Omental fat pad (tissue), 4 donors: ENCODE measurements at places on chromosomes 16 and 17.

DNA sequence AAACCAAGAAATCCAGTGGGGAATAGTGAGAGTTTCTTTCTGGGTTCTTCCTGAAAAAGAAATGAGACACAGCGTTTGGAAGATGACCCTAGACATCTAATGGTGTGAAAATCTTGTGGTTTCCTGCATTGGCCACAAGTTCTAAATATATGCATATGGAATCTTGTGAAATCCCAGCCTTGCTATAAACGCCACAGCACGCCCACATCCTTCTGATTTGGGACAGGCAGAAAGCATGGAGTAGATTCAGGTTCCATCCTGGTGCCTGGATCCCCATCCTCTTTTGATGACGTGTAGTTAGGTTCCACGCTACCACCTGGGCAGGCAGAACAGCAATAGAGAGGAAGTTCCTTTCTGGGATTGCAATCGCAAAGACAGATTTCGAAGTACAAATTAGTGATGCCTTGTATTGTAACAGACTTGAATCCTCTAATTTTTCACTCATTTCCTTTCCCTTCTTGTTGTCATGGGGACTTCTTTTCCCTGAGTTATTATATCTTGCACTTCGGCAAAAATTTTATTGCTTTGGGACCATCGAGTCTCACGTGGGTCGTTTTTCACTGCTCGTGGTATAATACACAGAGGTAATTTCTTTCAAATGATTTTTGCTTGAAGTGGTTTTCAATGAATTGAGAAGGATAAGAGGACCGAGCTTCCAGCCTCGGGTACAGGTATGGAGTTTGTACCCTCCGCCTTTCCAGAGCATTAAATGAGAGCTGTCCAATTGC, 37.6 kb downstream of the HS3ST4 start:
- DNase-seq: no peak

DNA sequence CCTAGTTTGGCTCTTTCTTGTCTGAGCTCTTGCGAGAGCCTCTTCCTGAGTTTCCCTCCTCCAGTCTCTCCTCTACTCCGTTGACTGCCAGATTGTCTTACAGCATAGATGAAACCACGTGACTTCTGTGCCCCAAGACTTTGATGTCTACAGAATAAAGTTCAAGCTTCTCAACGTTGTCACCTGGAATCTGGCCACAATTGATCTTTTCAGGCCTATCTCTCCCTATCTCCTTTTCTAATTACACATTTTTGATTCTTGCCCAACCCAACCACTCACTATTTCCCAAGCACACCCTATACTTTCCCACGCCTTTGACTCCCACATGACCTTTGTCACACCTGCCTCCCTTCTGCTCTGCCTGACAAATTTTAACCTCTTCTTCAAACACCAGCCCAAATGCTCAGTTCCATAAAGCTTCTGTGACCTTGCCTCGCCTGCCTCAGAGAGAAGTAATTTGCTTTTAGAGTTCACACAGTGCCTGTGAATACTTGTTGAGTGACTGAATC, 52.4 kb upstream of the PMFBP1 start:
- no peak for DNase-seq

DNA sequence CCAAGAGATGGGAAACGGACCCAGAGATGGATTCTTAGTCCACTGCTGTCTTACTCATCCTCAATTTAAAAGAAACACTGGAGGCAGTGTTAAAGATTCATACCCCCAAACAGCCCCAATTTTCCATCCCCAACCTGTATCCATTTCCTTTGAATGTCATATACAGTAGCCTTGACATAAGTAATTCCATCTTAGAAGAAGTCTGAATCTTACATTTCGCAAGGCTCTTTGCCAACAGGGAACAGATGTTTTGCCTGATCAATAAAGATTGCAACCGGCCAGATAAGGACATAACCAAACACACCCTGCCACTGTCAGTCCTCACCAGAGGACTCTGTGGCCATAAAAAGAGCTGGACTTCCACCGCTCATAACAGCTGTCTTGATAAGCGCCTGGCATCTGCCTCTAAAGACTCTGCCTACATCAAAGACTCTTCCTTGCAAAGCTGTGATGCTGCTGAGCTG, 59.0 kb upstream of the MED9 start:
- no peak for DNase-seq

DNA sequence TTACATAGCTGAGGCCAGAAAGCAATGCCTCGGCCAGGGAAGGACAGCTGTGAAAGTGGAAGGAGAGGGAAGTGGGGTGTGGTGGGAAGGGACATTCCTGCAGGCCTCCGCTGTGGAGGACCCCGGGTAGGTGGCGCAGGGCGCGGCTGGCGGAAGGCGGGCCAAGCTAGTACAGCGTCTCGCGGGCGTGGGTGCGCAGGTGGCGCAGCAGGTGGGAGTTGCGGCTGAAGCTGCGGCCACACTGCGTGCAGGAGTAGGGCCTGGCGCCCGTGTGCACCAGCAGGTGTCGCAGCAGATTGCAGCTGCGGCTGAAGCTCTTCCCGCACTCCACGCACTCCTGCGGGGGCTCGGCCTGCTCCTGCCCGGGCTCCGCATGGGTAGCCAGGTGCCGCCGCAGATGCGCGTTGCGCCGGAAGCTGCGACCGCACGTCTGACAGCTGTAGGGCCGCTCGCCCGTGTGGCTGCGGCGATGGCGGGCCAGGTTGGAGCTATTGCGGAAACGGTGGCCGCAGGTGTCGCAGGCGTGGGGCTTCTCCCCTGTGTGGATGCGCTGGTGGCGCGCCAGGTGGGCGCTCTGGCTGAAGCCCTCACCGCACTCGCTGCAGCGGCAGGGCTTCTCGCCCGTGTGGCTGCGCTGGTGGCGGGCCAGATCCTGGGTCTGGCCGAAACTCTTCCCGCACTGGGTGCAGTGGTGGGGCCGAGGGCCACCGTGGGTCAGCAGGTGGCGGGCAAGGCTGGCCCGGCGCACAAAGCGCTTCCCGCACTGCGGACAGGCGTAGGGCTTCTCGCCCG, 10.0 kb downstream of the ZSCAN10 start:
- no peak for DNase-seq

GRCh38 chr16:85359147-85359822, 247.0 kb upstream of the CIBAR2 start:
- no peak for DNase-seq

- DNase-seq: no peak
These were observed 10.9 kb upstream of the IL34 start for GRCh38 chr16:70635336-70636016.
